NCI-H510A treated with DMSO at 0.1 percent for 48 hours (cell line): ENCODE measurements at places on chromosomes 4 and X.

- DNase-seq: no peak
Observed at GRCh38 chr4:73080789-73081188, 11.3 kb upstream of the COX18 start.

DNA sequence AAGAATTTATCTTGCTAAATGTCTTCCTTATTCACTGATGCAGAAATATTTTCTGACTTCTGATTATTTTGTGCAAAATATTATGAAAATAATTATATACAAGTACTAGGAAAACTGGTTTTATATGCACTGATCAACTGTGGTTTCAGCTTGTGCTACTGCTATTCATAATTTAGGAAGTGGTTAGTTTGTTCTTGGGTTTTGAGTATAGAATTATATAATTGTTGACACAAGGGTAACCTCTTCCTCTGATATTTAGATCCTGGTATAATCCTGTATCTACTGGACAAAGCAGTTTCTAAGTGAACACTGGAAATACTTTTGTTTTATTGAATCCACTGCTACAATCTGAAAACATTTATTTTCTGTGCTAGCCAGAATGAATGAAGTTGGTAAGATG lies 182.8 kb downstream of the PDGFC start:
- DNase-seq: no peak

DNA sequence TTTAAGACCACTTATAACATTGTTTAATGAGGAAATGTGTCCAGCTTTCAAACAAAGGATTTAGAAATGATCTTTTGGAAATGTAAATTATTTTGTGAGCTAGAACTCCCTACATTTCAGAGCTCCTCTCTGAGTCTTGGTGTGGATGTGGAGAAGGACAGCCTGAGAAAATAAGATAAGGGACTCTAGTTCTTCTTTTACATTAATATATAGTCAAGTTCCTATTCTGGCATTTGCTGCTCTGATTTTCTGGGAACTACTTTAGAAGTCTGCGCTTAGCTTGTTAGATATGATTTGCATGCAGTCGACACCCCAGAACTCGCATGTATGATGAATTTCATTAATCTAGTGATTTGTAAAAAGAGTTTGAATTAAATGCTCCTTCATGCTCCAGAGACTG lies 45.5 kb downstream of the TSPAN7 start:
- DNase-seq: no peak

GRCh38 chr4:15413010-15413622 lies 14.7 kb upstream of the C1QTNF7 start:
- no peak for DNase-seq

DNA sequence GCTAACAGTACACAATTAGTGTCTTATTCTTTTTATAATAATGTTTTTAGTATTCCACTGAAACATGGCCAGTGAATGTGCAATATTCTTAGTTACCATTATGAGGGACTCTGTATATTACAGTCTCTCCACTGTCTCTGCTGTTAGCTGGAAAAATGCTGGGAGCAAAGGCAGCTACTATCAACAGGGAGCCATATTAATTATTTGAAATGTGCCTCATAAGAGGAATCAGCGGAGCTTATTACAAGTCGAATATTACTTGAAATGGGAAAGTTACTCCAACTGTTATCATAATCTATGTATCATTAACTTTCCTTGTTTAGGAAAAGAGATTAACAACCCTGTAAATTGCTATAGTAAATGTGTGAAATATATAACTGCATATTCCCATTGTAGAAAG lies 612.0 kb downstream of the ADGRL3 start:
- no peak for DNase-seq

GRCh38 chr4:27429364-27429871 lies 568.8 kb downstream of the STIM2 start:
- DNase-seq: no peak

- no peak for DNase-seq
Observed at GRCh38 chr4:146255874-146256273, 41.5 kb downstream of the REELD1 start.

DNA sequence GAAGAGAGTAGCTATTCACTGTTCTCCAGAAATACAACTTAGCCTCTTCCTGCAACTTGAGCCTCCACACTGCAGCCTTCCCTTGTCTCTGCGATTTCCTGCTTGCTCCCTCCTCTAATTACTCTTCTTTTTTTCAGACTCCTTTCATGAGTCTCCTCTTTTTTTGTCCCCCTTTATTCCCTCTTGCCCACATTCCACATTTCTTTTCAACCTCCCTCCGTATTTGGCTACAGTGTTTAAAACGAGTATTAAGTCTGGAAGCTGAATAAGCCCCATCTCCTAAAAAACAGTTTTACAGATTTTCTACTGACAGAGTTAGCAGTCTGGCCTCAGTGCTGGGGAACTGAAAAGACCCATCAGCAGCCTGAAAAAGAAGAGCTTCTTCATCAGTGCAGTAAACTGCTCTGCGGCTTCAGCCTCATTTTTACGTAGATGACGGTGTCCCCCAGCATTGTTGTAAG lies 141.5 kb downstream of the TENM3 start:
- no peak for DNase-seq

GRCh38 chr4:137526681-137527080 lies 5.6 kb downstream of the PCDH18 start:
- no peak for DNase-seq

DNA sequence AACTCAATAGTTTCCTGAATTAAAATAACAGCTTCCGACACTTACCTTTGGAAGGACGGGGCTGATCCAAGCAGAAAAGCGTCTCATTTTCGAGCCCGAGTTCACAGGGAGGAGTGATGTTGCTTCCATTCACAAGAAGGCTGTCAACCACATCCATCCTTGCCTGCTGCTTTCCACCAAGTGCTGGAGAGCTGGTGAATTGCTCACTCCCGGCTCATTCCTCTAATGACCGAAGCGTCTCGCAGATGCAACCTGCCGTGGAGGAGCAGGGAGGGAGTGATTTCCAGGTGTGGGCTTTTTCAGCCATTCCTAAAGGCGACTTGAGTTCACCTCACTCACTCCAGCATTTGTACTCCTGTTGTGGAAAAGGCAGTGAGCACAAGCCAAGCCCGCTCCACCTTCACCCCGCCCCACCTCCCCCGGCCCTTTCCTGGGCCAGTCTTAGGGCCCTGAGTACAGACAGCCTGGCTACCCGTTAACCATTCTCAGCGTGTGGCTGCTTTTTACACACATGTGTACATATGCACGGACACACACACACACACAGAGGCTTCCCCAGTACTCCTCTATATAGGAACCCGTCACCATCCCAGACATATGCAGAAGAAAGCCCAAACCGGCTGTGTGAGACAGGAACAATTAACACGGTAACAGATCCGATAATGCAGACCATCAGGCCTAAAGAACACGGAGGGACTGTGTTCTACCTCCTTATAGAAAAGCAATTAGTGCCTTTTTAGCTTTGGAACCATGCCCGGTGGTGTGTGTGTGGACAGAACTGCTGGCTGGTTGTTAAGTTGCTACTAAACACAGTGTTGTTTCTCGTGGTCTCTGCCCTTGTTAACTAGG lies at the start of gene CCKAR:
Gene CCKAR, minus strand, starts transcription at position 374 of the 849 bp plus-strand sequence. Its CDS starts 217 bp downstream, at position 157.
- no peak for DNase-seq

DNA sequence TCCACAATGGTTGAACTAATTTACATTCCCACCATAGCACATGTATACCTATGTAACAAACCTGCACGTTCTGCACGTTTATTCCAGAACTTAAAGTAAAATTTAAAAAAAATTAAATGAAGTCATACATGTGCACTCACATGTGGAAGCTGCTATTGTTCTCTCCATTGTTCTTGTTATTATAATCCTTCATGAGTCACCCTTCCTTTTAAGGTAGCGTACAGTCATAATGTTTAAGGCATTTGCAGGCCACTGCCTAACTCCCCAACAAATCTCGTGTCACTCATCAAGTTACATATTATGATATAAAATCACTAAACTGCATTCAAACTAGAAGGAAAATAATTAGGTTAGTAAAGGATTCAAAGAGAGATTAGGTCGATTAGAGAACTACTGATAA lies 63.6 kb downstream of the SLC7A11 start:
- DNase-seq: no peak

DNA sequence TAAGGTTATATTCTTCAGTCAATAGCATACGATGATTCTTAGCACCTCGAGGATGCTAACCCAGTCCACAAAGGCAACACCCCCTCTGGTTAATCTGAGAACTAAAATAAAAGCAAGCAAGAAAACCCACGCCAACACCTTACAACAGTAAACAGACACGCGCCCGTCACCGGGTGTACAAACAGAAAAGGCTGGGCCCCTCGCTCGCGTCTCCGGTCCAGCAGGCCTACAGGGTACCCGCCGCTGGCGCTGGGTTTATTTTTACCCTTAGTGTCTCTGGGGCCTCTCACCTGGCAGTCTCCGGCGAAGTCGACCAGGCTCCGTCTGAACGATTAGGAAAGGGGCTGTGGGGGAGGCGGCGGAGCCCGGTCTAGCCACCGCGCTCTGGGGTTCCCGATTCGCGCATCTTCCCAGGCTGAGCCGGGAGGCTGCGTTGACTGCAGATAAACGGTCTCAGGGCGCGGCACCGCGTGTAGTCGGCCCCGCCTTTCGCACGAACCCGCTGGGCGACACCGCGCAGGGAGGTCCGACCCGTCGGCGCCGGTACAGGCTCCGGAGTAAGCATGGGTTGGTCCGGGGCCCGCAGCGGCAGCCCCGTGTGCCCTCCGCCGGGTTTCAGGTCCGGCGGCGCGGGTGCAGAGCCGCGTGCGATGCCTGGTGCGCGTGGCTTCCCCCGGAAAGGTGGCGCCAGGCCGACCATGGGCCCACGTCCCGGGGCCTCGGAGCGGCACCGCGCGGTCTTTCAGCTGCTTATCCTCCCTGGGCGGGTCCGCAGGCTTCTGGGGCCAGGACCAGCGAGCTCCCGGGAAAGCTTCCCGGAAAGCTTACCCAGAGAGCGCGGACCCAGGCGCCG lies 441 bp downstream of the SLC9B2 start:
- DNase-seq: peak; percentile 28

GRCh38 chrX:22135171-22135711 lies 103.1 kb downstream of the PHEX start:
- DNase-seq: no peak

DNA sequence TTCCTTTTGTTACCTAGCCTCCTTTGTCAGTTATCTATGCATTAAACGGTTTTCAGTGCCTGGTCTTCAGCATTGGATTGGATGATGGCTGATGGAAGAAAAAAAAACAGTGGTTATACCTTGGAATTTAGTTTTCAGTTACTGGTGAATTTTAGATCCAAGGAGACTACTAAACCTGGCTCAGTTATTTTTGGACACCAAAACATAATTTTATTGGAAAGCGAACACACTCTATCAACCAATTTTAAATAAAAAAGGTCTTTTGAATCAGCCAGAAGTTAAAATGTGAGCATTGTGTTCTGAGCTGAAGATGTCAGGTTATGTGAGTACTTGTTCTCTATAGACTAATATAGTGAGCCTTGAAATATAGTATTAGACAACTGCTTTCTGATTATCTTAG lies 32.1 kb downstream of the FGF2 start:
- no peak for DNase-seq

DNA sequence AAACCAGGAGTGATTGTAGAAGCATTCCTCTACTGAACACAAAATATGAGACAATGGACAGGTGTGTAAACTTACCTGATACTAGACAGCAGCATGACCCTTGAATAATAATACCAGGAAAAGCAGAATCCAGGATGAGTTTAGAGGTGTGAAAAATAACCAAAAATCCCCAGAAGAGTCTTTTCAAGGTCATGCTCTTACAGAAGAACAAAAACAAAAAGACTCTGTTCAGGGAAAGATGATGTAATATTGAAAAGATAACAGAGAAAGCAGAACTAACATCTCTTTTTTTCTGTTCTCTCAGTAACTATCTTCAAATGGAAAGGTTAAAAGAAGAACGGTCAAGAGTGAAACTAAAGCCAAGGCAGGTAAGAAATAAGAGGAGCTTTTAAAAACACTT lies 14.0 kb upstream of the ARHGAP10 start:
- DNase-seq: no peak

GRCh38 chr4:153791746-153792617 lies 3.1 kb upstream of the SFRP2 start:
- DNase-seq: no peak

- no peak for DNase-seq
Observed at GRCh38 chr4:10273030-10273429, 156.4 kb upstream of the WDR1 start.

- DNase-seq: no peak
Observed at GRCh38 chr4:124433044-124433443, 279.5 kb downstream of the ANKRD50 start.

GRCh38 chrX:110228453-110228852 lies 89.4 kb downstream of the AMMECR1 start:
- DNase-seq: no peak

DNA sequence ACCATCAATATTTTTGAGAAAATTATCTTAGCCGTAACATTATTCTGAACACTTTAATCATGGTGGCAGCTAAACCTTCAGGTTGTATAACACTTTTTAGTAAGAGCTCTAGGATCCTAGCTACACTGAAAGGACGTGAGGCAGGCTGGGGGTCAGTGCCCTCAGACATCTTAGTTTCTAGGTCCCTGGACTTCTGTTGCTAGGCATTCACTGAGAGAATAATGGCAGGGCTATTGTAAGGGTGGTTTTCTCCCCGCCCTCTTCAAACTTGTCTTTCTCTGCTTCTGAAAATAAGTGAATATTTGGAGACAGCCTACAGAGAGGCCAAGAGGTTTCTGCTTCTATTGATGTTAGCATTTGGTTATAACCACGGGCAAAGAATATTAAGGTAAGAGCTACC lies 15.4 kb upstream of the MMRN1 start:
- DNase-seq: no peak

DNA sequence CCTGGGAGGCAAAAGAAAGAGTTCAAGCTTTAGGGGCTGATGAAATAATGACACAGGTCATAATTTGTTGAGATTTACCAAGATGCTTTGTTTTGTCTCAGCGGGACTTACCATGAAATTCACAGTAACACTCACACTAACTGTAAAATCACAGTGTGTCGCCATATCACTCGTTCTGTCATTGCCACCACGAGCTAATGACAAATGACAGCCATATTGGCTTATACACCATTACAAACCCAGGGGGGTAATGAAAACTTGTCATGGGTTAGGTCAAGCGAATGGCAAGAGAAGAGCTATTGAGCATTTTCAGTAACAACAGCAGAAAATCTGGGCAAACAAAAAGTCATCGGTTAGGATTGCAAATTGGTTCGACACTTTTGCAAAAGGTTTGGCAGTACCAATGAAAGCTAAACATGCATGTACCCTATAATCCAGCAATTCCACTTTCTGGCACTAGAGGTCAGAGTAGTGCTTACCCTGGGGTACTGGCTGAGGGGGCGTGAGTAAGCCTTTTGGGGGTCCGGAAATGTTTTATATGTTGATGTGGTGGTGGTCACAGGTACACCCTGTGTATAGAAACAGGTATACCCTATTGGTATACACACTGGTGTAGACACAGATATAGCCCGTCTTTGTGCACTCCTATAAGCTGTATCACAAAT lies 83.9 kb upstream of the RAI2 start:
- DNase-seq: no peak

GRCh38 chr4:100420571-100420970 lies 97.3 kb downstream of the EMCN start:
- DNase-seq: no peak

- no peak for DNase-seq
Observed at GRCh38 chr4:100948911-100949310, 398.4 kb downstream of the PPP3CA start.

- DNase-seq: no peak
Observed at GRCh38 chr4:41835321-41835995, 86.9 kb upstream of the PHOX2B start.
